GM12864 (cell line): ENCODE measurements at places on chromosomes 1 and 21.

DNA sequence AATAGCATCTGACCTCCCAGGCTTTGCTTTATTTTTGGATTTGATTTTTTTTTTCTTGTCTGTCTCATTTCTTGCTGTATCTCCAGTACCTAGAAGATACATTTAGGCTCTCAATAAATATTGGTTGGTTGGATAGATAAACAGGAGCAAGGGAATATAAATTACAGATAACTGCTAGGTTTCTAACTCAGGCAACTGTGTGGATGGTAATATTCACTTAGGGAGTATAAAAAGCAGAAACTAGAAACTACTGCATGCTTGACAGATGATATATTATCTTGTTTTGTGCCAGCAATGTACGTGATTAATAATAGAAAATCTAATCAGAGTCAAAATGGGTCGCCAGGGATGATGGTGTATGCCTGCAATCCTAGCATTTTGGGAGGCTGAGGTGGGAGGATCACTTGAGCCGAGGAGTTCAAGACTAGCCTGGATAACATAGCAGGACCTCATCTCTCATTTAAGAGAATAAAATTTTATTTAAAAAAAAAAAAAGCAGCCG is 31.0 kb upstream of the TARS2 start:
- no peak for DNase-seq

DNA sequence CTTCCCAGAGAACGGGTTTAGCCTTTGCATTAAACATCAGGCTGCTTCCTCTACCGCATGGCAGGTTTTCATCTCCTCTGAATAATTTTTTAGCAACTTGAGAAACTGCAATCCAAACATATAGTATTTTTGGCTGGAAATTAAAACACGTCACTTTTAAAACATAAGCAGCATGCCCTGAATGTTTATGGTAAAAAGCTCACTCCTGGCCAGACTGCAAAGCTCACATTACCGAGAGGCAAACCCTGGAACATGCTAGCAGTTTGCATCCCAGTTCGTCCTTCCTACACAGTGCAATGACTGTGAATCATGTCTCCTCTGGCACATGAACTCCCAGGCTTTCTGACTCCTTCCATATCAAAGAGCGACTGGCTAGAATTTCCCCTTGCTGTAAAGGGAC is 312.3 kb downstream of the RRAGC start:
- DNase-seq = no peak

GRCh38 chr1:53138991-53139884 is 3.2 kb downstream of the SLC1A7 start:
- DNase-seq = no peak

GRCh38 chr21:45281411-45282282 is 6.0 kb downstream of the POFUT2 start:
- no peak for DNase-seq

DNA sequence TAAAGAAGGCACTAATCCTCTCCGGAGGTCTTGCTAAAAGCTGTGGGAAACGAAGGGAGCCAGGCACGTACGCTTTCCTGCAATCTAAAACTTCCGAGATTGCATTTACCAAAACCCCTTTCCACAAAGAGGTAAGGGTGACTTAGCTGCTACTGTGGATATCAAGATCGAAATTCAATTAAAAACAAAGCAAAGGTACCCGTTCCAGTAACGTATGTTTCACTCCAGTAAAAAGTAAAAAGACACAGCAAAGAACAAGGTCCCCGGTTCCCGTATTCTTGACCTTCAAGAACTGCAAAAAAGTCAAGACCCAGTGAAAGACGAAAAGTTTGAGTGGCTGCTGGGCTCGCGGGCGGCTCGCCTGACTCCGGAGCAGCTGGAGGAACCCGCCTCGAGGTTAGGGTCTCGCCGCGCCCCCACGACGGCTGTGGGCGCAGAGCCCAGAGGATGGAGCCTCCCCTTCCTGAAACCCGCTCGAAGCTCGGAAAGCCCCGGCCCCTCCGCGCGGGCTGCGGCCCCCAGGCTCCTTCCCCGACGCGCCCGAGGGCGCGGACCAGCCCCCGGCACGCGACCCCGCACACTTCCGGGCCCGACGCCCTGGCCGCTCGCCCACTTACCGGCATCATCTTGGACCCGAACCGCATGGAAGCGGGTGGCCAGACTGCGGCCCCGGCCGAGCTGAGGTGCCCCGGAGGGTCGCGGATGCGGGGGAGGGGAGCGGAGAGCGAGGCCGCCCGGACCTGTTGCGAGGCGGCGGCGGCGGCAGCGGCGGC is 524 bp downstream of the TP53BP2 start:
- DNase-seq = no peak

GRCh38 chr21:37561506-37561905 is 194.9 kb downstream of the DYRK1A start:
- no peak for DNase-seq

DNA sequence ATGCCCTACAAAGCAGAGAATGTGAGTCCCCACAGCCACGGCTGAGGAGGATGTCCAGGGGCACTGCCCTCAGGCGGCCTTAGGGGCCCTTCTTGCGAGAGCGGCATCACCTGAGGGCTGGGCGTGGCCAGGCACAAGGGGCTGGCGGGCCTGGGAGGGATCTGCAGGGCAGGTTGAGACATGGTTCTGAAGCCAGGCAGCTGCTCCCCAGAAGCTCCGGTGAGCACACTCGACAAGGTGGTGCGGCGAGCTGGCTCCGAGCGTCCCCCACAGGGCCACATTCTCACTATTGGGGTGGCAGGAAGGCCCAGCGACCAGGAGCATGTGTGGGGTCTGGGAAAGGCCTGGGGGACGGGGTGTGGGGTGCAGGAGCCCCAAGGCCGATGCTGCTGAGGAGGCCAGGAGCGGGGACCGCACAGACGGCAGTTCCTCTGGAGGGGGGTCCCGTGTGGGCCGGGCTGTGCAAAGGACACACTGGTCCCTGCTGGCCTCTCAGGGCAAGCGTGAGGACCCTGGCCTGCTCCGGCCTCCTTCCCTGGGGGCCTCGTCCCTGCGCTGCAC is 47.2 kb downstream of the MORN1 start:
- DNase-seq = no peak

GRCh38 chr1:175822580-175822979 is 79.2 kb upstream of the TNR start:
- no peak for DNase-seq

DNA sequence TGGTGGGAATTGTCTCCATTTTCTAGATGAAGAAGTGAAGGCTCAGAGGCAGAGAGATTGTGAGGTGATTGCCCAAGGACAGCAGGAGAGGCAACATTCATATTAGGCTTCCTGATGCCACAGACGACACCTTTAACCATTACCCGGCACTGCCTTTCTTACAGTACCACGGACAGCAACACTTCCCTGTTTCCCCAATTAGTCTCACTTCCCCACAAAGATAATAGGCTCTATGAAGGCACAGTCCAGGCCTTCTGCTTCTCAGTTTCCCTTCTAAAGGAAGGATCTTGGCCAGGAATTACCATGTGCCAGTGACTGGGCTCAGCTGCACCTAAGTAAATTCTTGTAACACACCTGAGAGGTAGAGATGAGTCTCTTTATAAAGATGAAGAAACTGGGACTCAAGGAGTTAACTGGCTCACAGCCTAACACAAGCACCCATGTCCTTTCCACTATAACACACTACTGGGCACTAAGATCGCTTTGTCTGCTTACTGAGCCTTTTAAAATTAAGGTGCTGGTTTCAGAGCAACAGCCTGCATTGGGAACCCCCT is 9.6 kb downstream of the IGSF9 start:
- DNase-seq = no peak

DNA sequence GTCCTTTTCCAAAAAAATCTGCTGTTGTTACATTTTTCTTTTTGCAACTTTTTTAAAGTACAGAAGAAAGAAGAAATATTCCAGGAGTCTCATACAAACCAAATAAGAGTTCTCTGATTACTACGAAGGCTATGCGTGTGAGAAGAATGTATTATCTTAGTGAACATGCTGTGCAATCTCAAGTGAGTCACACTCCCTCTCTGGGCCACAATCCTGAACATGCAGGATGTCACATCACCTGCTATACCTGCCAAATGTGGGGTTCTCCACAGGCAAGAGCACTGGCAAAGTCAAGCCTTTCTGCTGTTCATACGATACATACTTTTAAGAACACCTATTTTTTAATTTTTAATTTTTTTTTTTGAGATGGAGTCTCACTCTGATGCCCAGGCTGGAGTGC is 21.7 kb upstream of the TRIM63 start:
- DNase-seq = no peak

DNA sequence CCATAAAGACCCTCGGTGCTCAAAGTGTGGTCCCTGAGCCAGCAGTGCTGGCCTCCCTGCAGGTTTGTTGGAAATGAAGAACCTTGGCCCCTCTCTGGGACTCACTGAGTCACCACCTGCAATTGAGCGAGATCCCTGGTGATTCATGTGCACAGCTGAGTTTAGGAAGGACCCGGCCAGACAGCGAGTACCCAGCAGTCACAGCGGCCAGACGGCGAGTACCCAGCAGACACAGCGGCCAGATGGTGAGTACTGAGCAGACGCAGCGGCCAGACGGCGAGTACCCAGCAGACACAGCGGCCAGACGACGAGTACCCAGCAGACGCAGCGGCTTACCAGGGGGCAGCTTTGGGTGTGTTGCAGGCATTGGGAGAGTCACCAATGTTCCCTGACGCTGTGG is 123.8 kb downstream of the PRDM16 start:
- no peak for DNase-seq

- no peak for DNase-seq
Measured at GRCh38 chr1:17892225-17892624, 137.1 kb downstream of the ACTL8 start.

GRCh38 chr1:7070389-7071029 is 285.3 kb downstream of the CAMTA1 start:
- peak; percentile 5 for DNase-seq

- no peak for DNase-seq
Measured at GRCh38 chr1:15941044-15941840, 34.7 kb downstream of the ZBTB17 start.

- DNase-seq = no peak
Measured at GRCh38 chr1:223829678-223830077, 16.1 kb downstream of the TP53BP2 start.

GRCh38 chr1:29690156-29690555 is 453.8 kb downstream of the PTPRU start:
- DNase-seq = no peak

GRCh38 chr1:214123061-214123784 is 135.4 kb downstream of the PROX1 start:
- peak; percentile 13 for DNase-seq

DNA sequence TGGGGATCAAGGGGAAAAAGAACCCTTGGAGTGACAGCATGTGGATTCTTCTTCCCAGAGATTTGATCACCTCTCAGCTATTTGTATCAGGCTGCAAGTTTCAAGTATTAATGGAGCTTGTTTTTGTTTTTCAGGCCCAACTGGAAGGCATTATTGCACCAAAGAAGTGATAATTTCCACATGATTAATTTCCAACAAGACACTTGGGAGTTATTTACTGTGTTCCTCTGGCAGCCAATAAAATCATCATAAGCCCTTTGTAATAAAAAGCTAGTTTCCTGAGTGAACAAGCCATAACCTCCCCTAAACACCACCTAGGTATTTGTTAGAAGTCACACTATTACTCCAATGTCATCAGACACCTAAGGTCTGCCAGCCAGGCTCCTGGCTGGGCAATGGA is 8.2 kb downstream of the DNALI1 start:
- no peak for DNase-seq

GRCh38 chr1:206925106-206925736 is 3.5 kb upstream of the FCMR start:
- DNase-seq = peak; percentile 92

DNA sequence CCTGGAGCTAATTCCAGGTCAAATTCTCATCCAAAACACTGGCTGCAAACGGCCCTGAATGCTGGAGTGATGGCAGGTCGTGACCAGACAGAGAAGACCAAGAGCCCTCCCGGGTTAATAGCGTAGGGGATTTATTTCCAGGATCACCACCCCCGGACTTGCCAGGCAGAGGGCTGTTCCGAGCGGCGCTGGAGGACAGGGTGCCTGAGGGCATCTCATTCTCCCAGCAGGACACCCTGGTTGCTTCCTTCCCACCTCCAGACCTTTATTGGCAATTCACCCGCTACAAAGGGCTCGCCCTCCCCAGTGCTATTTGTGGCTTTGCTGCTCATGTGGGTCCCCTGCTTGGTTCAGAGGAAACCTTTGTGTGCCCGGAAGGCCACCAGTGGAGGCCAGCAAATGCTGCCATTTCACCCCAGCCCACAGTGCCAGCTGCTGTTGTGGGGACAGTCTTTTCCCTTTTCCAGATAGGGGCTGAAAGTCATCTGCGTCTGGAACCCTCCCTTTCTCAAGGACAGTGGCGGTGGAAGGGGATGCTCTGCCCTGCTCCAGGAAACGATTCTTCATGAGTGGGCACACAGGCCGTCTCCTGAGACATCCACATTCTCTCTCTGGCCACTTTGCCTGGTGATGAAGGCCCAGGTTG is 19.0 kb upstream of the C1orf174 start:
- no peak for DNase-seq

DNA sequence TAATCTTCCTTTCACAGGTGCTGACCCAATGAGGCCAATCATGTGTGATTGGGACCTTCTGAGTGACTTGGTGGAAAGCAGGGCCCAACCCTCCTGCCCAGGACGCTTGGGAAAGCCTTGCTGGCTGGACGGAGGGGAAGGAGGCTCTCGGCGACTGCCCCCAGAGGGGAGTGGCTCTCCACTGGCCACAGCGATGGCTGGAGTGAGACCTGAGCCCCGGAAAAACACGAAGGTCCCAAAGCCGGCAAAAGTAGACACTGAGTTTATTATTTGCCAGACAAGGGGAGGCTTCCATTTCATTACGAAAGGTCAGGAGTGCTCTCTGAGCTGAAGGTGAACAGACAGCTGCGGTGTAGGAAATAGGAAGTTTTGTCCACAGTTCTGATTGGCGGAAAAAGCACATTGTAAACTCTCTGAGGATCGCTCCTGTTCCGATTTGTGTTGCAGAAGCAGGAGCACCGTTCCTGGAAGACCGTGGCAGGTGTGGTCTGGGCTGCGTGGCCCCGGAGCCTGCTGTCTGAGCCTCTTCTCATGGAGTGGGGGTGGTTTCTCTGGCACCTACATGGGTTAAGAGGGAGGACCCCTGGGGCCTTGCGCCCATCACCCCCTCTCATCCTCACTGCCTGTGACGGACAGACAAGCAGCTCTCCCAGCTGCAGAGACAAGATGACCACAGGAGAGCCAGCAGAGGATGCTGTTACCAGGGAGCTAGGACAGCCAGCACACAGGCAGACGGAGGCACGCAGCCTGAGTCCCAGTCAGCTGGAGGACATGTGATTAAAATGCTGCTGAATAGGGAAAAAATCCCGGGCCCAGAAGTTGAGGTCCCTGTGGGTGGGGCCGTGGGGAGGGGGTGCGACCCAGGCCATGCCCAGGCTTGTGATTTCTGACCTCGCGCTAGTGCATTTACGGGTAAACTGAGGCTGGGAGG is 41.5 kb downstream of the KRTAP10-1 start:
- DNase-seq = no peak

- no peak for DNase-seq
Measured at GRCh38 chr1:161721738-161722343, 497 bp downstream of the FCRLB start.

DNA sequence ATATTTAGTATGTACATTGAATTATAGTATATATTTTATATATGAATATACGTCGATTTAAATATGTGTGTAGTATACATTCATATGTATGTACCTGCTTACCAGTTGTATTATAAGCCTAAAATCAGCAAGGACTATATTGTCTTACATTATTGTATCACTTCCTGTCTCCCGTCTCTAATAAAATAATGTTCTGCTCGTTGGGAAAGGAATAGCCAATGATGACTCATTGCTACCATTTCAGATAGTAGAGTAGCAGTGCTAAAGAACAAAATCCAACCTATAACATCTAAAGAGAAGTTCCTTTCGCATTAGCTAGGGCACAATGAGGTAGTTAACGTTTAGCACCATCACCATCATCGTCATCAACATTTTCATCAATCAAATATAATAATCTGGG is 39.9 kb upstream of the SMYD2 start:
- no peak for DNase-seq
